Activated CD4-positive, alpha-beta memory T cell treated with anti-CD3 and anti-CD28 coated beads, Interleukin-2, amount 10 ng/mL, durations not matched to agents 7 days and 5 days (primary cell): ENCODE measurements at places on chromosomes 1 and 21. TPM values are rescaled to one million over a fixed set of nuclear protein-coding genes. Genes with fewer than 3 reads are reported as not detected.

C1QB gene
- total RNA-seq, result not detected

LY9 gene
- 46.4 TPM for total RNA-seq

PROK1 gene
- not detected for total RNA-seq

TEX38 gene
- total RNA-seq, result not detected

AZIN2 gene
- 3.9 TPM for total RNA-seq

DNA sequence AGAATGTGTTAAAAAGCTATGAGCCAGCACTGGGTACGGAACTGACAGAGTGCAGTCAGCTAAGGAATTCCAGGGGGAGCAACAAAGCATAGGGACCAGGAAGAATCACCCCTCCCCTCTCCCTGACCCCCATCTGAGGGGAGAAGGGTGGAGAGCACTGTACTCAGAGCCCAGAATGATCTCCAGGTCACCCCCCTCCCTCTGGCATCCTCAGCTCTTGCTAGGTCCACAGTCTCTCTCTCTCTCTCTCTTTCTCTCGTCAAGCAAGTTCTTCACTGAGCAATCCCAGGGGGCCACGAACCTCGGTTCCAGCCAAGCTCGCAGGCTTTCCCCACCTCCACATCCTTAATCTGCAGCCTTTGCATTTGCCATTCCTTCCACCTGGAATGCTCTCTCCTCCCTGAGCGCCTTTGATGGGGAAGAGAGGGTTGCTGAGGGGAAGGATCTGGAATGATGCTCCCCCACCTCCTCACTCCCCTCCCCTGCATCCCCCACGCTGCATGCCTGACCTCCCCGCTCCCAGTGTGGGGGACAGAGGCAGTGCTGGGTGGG is 6.7 kb upstream of the WASF2 start:
- DNase-seq, result no peak

DNA sequence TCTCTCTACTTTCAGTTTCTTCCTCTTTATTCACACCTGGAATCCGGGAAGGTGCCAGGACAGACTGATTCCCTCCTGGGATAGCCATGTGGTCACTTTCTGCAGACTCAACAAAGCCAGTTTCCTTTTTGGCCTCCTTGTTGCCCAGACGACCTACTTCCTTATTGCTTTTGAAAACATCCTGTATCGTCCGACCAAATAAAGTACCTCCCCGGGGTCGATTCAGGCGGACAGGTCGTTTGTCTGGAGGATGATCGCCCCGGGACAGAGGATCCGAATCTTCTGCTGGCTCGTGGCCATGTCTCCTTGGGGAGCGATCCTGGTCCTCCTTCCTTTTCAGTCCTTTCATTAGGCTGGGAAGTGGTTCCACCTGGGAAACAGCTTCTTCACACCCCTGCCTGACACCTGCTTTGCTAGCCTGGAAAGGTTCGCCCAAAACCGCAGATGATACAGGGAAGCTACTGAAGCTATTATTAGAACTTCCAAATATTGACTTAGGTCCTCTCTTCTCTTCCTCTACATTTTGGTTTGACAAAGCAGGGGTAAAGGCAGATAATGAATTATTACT is 1.2 kb downstream of the MCM3AP start:
- no peak for DNase-seq

DNA sequence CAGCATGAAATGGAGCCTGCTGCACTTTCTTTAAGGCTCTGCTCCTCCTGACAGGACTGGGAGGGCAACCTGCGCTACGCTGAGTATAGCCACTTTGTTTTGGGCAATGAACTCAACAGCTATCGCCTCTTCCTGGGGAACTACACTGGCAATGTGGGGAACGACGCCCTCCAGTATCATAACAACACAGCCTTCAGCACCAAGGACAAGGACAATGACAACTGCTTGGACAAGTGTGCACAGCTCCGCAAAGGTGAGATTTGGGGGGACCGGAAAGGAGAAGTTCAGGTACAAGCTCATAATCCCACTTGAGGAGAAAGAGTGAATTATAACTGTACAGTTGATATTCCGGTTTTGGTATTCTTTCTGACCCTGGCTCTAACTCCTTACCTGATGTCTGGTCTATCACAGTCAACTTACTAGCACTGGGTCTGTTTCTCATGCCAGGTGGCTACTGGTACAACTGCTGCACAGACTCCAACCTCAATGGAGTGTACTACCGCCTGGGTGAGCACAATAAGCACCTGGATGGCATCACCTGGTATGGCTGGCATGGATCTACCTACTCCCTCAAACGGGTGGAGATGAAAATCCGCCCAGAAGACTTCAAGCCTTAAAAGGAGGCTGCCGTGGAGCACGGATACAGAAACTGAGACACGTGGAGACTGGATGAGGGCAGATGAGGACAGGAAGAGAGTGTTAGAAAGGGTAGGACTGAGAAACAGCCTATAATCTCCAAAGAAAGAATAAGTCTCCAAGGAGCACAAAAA is 5.4 kb downstream of the ANGPTL7 start:
- no peak for DNase-seq

- DNase-seq, result no peak
These were observed 74.5 kb downstream of the MRPL37 start for GRCh38 chr1:54274448-54274847.

GRCh38 chr1:240962086-240962485 is 350.1 kb upstream of the GREM2 start:
- DNase-seq, result no peak

- peak; percentile 74 for DNase-seq
These were observed 12.6 kb downstream of the PYCR2 start for GRCh38 chr1:225911191-225912130.

DNA sequence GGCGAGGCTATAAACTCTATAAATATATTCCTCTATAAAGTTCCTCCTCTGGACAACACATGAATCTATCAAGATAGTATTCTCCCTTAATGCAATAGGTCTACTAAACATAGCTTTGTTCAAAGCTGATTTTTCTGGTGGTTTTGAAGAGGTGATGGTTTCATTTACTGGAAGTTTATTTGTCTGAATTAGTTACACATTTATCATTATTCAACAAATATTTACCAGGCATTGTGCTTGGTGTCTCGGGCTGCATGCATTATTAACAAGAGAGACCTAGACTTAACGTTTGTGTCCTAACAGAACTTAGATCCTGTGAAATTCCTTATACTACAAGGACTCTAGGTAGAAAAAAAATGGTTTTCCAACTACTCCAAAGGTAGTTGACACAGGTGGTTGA is 511.4 kb upstream of the B3GALT2 start:
- DNase-seq, result no peak

- DNase-seq, result no peak
These were observed 183.3 kb upstream of the JUN start for GRCh38 chr1:58966917-58967740.

DNA sequence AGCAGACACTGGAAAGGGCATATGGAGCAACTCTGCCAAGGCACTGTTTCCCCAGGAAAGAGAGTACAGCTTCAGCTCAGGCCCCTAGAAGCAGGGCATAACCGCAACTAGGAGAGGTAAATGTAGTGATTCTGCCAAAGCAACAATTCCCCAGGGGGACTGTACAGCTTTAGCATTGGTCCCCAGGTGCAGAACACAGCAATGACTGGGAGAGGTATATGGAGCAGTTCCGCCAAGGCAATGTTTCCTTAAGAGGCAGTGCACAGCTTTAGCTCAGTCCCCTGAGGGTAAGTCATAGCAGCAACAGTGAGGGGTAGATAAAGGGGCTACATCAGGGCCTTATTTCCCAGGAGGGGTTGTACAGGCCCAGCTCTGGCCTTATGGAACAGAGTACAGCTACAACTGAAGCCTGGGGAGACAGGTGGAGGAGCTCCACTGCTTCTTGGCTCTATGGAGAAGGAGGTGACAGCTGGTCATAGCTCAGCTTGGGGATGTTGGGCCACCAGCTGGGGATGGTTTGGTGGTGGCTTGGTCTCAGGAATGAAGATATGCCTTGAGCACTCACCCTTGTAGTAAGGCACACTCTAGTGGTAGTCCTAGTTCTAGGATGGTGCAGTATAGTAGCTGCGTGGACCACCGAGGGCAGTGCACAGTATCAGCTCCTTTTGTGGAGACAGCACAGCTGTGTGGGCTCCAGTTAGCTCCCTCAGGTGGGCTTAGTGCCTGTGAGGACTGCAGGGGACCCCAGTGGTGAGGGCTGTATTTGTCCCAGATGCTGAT is 582.7 kb downstream of the PTPRC start:
- no peak for DNase-seq

DNA sequence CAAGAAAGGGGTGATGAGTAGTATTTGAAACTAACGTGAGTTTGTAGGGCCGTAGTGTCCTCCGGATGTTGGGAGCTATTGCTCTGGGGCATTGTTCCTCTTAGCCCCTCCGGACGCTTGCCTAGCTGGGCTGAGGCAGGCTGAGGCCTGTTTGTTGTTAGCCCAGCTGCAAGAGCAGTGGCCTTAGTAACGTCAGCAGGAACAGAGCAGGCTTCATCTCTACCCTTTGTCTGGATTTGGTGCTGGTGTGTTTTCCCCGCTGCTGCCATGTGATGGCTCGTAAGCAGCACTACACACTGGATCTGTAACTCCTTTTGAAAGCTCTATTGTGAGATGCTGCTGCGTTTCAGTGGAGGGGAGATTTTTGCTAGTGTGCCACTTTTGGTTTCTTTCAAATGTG is 57.6 kb downstream of the DNM3 start:
- DNase-seq, result no peak

GRCh38 chr1:189960769-189961168 is 516.9 kb downstream of the BRINP3 start:
- DNase-seq, result no peak
